ENCODE measurements at places on chromosomes 1 and 21.

GRCh38 chr1:203612932-203613682 is 13.5 kb upstream of the ATP2B4 start:
- no peak for DNase-seq

DNA sequence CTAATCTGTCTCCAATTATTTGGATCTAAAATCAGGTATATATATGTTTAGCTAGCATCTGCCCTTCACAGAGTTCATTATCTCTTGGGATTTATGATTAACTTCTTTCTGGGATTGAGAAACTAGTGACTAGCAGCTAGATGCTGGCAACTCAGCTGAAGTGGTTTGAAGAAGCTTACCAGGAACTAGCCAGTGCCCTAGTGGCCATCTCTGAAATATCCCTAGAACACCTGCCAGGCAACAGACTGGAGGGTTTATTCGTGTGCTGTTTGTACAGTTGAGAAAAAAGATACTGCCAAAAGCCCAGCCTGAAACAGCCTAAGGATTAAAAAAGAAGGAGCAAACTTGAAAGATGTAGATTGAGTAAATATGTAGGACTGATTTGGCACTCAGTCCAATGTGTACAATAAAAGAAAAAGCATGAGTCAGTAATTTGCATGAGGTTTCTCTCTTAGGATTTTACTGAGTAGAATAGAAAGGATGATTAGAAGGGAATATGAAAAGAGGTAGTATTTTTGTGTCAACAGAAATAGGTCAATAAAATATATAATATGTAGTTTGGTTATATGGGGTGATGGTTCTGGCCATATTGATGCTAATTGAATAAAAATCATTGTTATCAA is 1144.6 kb upstream of the ADGRL2 start:
- peak; percentile 4 for DNase-seq

DNA sequence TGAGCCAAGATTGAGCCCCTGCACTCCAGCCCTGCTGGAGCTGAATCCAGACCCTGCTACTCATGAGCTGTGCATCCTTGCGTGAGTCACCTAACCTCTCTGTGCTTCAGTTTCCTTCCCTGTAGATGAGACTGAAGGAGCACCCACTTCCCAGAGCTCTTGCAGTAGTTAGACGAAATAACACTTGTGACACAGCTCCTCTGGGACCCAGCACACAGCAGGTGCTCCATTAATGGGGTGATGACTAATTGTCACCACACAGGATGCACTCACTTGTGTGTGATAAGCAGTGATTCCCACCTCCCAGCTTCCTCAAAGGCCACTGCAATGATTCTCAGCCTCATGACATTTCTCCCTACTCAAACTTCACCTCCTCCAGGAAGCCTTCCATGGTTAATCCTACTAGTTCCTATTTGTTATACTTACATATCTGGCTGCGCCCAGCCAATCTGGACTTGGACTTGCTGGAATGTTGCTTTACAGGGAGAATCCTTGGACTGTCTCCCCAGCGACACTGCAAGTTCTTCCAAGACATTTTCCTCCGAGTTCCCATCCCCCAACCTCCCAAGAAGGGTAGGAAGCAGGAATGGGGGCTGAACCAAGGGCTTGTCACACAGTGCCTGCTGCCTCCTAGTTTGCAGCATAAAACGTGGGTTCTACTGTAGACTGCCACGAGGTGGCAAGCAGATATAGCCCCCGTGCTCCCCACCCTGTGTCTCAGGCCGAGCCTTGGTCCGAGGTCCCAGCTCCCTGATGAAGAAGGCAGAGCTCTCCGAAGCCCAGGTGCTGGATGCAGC is 17.2 kb downstream of the DRAXIN start:
- DNase-seq, result no peak

GRCh38 chr21:45543371-45543709 is 1.1 kb upstream of the SLC19A1 start:
- DNase-seq, result no peak

DNA sequence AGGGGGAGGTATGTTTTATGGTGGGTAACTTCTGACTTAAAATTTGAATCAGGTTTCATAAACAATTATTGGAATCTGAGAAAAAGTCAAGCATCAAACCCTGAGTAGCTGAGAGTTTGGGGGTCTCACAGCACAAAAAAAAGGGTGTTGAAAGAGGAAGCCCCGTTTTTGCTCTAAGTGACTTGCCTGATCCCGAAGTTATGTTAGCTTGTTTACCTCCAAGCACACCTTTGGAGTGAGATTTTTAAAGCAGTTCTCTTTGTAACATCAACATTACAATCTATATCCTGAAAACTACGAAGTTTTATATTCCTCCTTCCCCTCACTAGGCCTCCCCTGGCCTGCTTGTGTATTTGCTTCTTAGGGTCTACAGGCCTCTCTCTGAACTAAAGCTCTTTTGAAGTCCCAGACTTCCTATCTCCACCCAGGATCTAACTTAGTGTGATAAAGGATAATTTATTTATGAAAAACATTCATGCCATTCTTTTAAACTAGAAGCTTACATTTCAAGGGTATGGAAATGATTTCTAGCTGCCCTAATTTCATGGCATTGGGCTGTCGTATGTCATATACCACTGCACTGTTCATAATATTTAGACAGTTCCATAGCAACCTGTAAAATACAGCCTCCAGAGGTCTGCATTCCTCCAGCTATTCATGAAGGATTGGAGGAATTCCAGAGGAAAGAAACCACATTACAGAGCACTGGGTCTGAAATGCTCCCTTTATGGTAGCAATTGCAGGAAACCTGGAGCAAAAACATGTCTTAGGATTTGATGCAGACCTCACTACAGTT is 36.1 kb upstream of the RGS1 start:
- no peak for DNase-seq

- no peak for DNase-seq
These were observed 185.1 kb downstream of the FGGY start for GRCh38 chr1:59481881-59482505.

DNA sequence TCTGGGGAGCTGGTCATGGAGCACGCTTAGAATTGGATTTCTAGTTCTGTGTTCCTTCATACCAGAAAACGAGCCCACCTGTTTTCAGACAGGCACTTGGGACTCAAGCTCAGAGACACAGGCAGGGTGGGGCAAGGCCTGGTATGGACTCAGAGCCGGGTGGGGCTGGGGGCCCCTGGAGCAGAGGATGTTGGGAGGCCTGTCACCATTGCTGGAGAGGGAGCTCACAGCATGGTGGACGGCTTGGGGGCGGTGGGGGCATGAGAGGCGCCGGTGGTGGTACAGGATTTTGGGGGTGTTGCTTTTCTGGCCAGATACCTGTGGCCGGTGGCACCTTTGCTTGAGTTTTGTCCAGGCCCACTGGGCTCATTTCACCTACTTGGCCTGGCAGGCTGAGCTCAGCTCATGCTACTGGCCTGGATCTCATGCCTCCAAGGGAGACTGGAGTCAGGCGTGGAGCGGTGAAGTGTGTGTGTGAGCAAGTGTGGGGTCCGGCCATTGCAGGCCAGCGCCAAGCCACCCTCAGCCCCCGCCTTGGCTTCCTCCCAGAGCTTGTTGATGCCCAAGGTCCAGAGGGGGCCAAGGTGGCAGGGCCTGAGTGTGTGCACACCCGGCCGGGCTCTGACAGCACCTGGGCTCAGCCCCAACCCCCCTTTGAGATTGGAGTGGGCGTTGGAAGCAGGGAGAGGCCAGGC is 8.7 kb downstream of the SLX9 start:
- no peak for DNase-seq

- DNase-seq, result no peak
These were observed 174.5 kb upstream of the POU3F1 start for GRCh38 chr1:38221006-38221649.

- no peak for DNase-seq
These were observed 13.0 kb downstream of the FAM20B start for GRCh38 chr1:179038528-179039281.

DNA sequence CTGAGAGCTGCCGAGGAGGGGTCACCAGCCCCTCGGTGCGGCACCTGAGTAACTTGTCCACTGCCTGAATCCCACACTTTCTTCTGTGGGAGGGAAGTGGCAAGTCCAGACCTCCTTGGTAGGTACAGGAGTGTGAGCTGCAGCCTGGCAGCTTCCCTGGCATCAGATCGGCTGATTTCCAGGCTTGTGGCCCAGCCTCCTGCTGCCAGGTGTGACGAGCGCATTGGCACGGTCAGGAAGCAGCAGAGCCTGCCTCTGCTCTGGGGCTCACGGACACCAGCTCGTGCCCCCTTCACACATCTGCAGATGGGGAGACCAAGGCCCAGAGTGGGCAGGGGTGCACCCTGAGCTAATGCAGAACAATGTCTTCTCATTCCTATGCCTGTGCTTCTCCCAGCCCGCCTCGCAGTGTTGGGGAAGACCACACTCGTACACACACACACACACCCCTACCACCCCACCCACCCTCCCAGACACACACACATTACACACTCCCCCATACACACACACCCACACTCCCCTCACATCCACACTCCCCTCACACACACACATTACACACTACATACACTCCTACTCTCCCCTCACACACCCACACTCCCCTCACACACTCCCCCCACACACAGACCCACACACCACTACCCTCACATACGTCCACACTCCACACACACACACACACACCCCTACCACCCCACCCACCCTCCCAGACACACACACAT is 33.1 kb upstream of the SELENON start:
- peak; percentile 76 for DNase-seq

GRCh38 chr1:34911465-34911864 is 18.0 kb downstream of the DLGAP3 start:
- DNase-seq, result no peak

- no peak for DNase-seq
These were observed 18.2 kb downstream of the EPHB2 start for GRCh38 chr1:22728751-22729399.

DNA sequence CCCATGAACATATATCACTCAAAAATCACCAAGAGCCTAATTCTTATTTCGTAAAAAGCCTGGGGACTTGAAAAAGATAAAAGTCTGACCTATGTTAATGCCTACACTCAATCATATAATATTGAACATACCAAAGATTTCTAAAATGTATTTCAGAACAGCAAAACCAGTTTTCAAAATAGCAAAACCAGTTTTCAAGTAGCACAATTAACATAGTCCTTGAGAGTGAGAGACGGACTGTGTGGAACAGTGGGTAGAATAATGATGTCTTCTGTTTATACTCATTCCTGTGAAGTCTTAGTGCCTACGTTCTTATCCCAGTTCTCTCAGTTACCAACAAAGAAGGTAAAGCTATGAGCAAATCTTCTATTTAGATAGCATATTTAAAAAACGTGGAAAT is 22.3 kb upstream of the RGS2 start:
- no peak for DNase-seq

- no peak for DNase-seq
These were observed 58.6 kb downstream of the DDX20 start for GRCh38 chr1:111814305-111814628.

GRCh38 chr1:48870596-48870995 is 93.9 kb upstream of the BEND5 start:
- no peak for DNase-seq

- DNase-seq, result no peak
These were observed 904 bp downstream of the GJB3 start for GRCh38 chr1:34781844-34782391.

- DNase-seq, result no peak
These were observed 123.6 kb upstream of the ZNF648 start for GRCh38 chr1:182185136-182185535.

- no peak for DNase-seq
These were observed 44.8 kb downstream of the PCNT start for GRCh38 chr21:46368533-46369285.

GRCh38 chr1:119806489-119806888 is 4.8 kb downstream of the REG4 start:
- DNase-seq, result no peak

DNA sequence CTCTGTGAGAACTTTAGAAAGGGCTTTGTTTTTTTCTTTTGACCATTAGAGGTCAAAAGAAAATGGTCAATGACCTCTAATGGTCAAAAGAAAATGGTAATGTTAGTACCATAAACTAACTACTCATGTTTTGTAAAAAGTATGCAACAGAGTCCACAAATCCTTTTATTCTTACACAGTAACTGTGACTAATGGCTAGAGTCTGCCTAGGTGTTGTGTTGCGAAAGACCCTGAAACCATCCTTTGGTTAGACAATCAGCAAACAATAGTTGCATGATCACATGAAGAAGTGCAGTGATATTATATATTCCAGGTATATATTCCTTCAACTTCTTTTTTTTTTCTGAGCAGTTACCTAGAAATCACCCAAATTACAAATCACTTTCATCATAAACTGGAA is 40.9 kb downstream of the NEGR1 start:
- no peak for DNase-seq

DNA sequence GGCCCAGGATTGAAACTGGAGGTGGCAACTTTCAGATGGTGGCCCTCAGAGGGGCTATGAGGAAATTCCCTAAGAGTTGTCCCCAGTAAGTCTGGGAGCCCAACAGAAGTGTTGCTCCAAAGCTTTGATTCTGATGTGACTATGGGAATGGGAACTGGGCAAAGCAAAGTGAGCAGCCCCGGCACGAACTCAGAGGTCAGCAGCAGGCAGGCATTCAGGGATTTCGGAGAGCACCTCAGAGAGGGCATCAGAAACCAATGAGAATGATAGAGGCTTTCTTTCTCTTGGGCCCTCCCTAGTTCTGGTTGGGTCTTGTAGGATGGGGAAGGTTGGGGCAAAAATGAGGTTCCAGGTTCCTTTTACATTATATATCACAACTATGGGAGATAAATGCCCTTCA is 121.2 kb upstream of the HMGB4 start:
- DNase-seq, result no peak

- DNase-seq, result no peak
These were observed 473.8 kb upstream of the PKN2 start for GRCh38 chr1:88210103-88210787.

DNA sequence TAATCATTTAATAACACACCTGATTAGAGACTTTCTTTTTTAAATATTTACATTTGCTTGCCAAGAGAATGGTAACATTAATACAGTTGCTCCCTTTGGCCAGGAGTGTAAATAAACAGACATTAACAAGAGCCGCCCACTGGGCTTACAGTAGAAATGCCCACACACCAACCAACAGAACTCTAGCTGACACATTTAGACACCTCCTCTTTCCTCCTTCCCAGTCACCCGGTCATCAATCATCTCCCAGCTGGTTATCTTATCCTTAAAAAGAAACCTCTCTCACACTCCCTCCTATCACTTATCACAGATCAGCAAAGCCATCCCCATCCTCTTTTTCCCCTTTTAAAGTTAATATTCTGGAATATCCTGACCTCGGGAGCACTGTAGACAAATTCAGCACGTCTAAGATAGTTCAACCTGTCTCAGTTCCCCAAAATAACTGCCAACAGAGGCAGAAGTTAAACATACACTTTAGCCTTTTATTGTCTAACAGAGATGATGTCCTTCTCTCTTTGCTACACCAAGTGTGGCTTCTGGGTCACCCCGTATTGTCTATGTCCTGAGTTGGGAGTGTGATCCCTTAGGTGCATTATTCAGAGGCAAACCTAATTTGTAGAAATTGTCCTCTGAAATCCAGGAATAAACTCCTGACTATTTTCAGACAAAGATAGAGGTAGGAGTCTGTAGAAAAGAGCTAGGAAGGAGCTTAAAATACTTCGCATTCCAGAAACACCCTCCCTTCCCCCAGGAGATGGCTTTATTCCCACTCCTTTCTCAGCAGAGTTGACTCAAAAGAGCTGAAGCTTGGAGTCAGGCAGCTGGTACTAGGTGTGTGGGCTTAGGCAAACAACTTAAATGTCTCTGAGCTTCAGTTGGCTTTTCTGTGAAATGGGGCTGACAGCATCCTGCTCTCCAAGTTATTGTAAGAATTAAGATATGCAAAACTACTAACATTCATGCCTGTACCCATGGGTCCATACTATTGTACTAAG is 8.8 kb downstream of the MYCL start:
- peak; percentile 36 for DNase-seq

GRCh38 chr21:41651406-41651805 is 115.4 kb downstream of the RIPK4 start:
- no peak for DNase-seq

GRCh38 chr1:111990878-111991718 is 1.6 kb upstream of the KCND3 start:
- peak; percentile 85 for DNase-seq
